Tongue (tissue), 3 donors: ENCODE measurements at places on chromosomes 7 and 10.

GRCh38 chr10:5581670-5582566, 57.2 kb downstream of the CALML3 start:
- no peak for DNase-seq

DNA sequence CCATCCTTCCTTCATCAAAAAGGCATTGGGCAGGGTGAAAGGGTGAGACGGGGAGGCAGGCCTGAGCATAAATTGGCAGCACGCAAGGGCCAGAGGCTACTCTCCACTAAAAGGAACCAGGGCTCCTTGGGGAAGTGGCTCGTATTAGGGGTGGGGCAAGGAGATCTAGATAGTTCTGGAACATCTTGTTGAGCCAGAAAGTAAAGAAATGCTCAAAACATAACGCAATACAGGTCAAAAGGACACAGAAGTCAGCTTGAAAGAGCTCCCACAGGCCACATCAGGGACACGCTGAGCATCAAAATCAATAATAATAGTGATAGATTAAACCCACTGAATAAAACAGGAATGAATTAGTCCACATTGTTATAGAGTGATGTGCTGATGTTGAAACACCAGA, 203.1 kb downstream of the ELMO1 start:
- DNase-seq, result no peak

DNA sequence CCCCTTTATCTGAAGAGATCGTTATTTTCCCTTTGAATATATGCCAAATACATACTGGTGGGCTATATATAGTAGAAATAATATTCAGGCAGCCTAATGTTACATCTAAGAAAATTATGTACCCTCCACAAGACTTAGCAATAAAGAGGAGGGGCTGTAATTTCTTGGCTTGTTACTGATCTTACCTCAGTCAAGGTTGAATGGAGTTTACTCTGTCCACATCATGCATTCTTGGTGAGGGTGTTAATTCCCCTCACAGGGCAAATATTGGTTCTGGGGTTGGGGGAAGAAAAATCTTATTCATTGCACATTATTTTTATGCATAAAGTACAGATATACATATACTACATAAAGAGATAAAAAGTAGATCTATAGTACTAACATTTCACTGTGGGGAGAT, 145.8 kb upstream of the ANK3 start:
- DNase-seq, result no peak

- no peak for DNase-seq
Observed at GRCh38 chr7:152868122-152869040, 108.8 kb downstream of the ACTR3B start.

DNA sequence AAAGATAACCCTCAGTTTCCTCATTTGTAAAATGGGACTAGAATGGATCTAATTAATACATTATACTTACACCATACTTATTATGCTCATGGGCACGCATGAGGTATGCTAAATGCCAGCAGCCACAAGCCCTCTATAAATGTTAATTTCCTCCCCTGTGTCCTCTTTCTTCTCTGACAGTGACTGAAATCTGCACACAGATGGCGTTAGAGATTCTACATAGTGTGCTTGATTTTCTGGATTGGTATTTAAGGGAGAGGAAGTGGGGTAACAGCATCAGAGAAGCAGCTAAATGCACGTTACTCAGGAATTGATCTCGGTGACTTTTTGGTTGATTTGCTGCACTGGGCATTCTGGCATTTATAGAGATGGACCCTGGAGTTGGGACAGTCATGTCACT, 568.5 kb downstream of the CALN1 start:
- DNase-seq, result no peak

GRCh38 chr10:124101351-124101750, 8.0 kb upstream of the CHST15 start:
- DNase-seq, result no peak
